ENCODE measurements at places on chromosomes 1 and 21. TPM values are rescaled to one million over a fixed set of nuclear protein-coding genes. Genes with fewer than 3 reads are reported as not detected.

The HSPA6 gene
- total RNA-seq = 0.52 TPM

The PRDM16 gene
- total RNA-seq = 4.7 TPM

The CELSR2 gene
- 1.6 TPM for total RNA-seq

The C4BPA gene
- total RNA-seq = 0.52 TPM

The DRAXIN gene
- total RNA-seq = not detected

The DTL gene
- 7.8 TPM for total RNA-seq

The USH2A gene
- 0.52 TPM for total RNA-seq

The NCAM2 gene
- 6.8 TPM for total RNA-seq

The KHDRBS1 gene
- 48.5 TPM for total RNA-seq

The TMEM51 gene
- total RNA-seq = 4.7 TPM

The ZMYM4 gene
- total RNA-seq = 53.2 TPM

The TMEM61 gene
- total RNA-seq = not detected

The FCGR1A gene
- total RNA-seq = 5.2 TPM

The C1orf94 gene
- total RNA-seq = not detected

The FTCD gene
- 0.52 TPM for total RNA-seq

The UBE2U gene
- not detected for total RNA-seq

The NBPF4 gene
- total RNA-seq = not detected

The COL24A1 gene
- 3.7 TPM for total RNA-seq

The RAB42 gene
- 5.7 TPM for total RNA-seq

The ATP1A4 gene
- under 0.01 TPM for total RNA-seq

The SLAMF7 gene
- total RNA-seq = 0.52 TPM

The HES3 gene
- total RNA-seq = not detected

The NBPF6 gene
- not detected for total RNA-seq

The CLCA4 gene
- total RNA-seq = not detected

The SDE2 gene
- 28.2 TPM for total RNA-seq

The S100A14 gene
- total RNA-seq = not detected

The TRIM62 gene
- total RNA-seq = 3.1 TPM

The S100A16 gene
- 36.0 TPM for total RNA-seq

The CELA2A gene
- not detected for total RNA-seq

The SLC1A7 gene
- total RNA-seq = not detected
